ENCODE measurements at places on chromosomes 5 and 9. TPM values are rescaled to one million over a fixed set of nuclear protein-coding genes. Genes with fewer than 3 reads are reported as not detected.

GRCh38 chr5:87393331-87393730, 19.4 kb downstream of the CCNH start:
- peaks cover 54% of the 10 kb centered on the region for H3K36me3 ChIP-seq
- H3K4me3 ChIP-seq: peak overlapping the region; percentile 19
- H3K27me3 ChIP-seq: no peaks in the 10 kb centered on the region

Gene CAMK4
- 1.2 TPM for total RNA-seq

GRCh38 chr5:146426853-146427618, 20.1 kb upstream of the TCERG1 start:
- peaks cover 2% of the 10 kb centered on the region for H3K4me1 ChIP-seq
- H3K27me3 ChIP-seq: peaks cover 35% of the 10 kb centered on the region
- no peak overlapping the region for H3K27ac ChIP-seq
- no peak for DNase-seq
- no peak overlapping the region for H3K4me3 ChIP-seq
- H3K36me3 ChIP-seq: no peaks in the 10 kb centered on the region

GRCh38 chr9:110284211-110284844, 28.0 kb upstream of the TXN start:
- no peak for DNase-seq
- H3K36me3 ChIP-seq: no peaks in the 10 kb centered on the region
- H3K27ac ChIP-seq: no peak overlapping the region
- H3K4me1 ChIP-seq: no peaks in the 10 kb centered on the region
- no peak overlapping the region for H3K4me3 ChIP-seq

Gene SPARC
- total RNA-seq: 9,466 TPM

Gene GRM6
- not detected for total RNA-seq

Gene NFIB
- 39.9 TPM for total RNA-seq

DNA sequence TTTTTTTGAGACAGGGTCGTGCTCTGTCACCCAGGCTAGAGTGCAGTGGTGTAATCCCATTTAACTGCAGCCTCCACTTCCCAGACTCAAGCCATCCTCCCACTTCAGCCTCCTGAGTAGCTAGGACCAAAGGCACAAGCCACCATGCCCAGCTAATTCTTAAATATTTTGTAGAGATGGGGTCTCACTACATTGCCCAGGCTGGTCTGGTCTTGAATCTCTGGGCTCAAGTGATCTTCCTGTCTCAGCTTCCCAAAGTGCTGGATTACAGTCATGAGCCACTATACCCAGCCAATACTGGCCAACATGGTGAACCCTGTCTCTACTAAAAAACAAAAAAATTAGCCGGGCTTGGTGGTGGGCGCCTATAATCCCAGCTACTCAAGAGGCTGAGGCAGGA, 6.8 kb downstream of the DCAF12 start:
- no peak overlapping the region for H3K4me3 ChIP-seq
- peaks cover 17% of the 10 kb centered on the region for H3K4me1 ChIP-seq
- DNase-seq: no peak
- no peaks in the 10 kb centered on the region for H3K27me3 ChIP-seq
- H3K27ac ChIP-seq: no peak overlapping the region
- H3K36me3 ChIP-seq: peaks cover 41% of the 10 kb centered on the region

DNA sequence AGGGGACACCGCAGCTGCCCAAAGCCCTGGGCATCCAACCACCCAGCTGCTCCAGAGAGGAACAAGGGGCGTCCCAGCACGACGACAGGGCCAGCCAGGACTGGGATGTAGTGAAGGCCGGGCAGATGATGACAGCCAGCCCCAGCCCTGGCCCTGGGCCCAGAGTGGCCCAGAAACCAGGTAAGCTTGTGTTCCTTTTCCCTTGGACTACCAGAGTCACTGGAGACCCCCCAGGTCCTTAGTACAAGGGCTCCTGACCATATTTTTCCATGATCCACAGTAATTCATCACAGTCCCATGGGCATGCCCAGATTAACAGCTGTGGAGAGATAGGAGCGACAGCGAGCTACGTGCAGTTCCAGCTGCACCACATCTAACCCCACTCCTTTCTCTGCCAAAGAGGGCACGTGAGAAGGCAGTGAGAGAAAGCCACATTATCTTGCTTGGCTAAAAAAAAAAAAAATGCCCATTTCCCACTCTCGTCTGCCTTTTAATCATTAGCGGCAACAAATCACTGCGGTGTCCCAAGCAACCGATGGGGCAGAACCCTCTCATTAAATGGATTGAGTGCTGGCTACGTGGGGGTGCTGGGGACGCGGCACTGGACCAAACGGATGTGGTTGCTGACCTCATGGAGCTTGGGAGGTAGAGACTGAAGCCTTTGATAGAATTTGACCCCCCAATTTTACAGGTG, 21.7 kb upstream of the SYNPO start:
- peaks cover 2% of the 10 kb centered on the region for H3K36me3 ChIP-seq
- H3K4me3 ChIP-seq: no peak overlapping the region
- no peak for DNase-seq
- no peak overlapping the region for H3K27ac ChIP-seq
- peaks cover 44% of the 10 kb centered on the region for H3K4me1 ChIP-seq

Gene RETREG1
- total RNA-seq: 0.91 TPM

GRCh38 chr5:177546258-177546741, 8.1 kb downstream of the FAM193B start:
- H3K36me3 ChIP-seq: peaks cover 7% of the 10 kb centered on the region
- H3K27me3 ChIP-seq: no peaks in the 10 kb centered on the region
- DNase-seq: no peak
- H3K27ac ChIP-seq: peak overlapping the region; percentile 98
- H3K4me3 ChIP-seq: peak overlapping the region; percentile 58

Gene TAF1L
- total RNA-seq: not detected

DNA sequence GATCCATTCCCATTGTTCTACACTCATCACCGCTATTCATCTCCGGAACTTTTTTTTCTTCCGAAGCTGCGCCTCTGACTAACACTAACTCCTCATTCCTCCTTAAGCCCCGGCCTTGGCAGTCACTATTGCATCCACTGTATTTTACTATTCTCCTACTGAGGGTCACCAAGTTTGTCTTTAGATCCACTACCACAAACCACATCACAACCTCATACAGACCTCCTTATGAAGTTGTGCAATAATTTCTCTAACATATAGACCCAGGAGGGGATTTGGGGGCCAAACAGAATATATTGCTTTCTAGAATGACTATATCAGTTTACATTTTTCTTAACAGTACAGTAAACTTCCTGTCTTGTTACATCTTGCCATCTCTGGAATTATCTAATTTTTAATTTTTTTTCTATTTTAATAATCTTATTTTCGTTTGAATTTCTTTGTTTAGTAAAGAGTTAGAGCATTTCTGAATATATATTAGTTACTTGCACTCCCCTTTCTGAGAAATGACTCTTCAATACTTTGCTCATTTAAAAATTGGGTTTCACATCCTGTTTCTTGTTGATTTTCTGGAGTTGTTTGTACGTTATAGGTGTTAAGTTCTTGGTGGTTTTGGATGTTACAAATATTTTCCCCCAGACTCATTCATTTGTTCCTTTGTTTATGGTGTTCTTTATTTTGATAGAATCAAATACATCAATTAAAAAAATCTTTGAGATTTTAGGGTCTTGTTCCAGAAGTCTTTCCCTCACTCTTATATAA, 37.1 kb downstream of the DMRT2 start:
- H3K4me1 ChIP-seq: peaks cover 2% of the 10 kb centered on the region
- no peak overlapping the region for H3K4me3 ChIP-seq
- H3K36me3 ChIP-seq: no peaks in the 10 kb centered on the region

DNA sequence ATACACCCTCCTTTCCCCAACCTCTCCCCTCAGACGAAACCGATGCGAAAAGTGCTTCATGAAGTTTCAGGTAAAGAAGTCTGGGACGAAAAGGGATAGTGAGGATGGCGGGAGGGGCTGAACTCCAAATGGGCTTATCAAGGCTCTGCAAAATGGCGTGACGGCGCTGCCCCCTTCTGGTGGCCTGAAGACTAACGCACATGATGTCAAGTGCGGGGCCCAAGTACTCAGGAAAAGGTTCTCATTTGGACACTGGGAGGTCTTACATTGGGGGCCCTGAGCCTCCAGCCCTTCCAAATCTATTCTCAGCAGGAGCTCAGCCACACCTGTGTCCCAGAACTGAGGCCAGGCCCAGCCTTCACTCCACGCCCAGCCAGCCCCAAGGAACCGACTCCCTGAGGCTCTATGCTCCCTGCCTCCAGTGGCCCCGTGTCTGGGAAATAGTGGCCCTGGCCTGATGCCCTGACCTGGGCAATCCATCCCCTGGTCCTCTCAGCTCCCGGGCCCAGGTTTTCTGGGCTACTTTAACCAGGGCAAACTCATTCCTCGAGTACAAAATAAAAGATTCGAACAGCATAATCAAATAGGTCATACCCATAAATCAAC, 119.9 kb downstream of the KCNIP1 start:
- DNase-seq: no peak
- H3K27me3 ChIP-seq: no peaks in the 10 kb centered on the region
- H3K36me3 ChIP-seq: no peaks in the 10 kb centered on the region
- no peaks in the 10 kb centered on the region for H3K4me1 ChIP-seq

GRCh38 chr5:128252196-128252595, 168.6 kb downstream of the SLC12A2 start:
- no peak for DNase-seq
- H3K4me3 ChIP-seq: no peak overlapping the region
- H3K36me3 ChIP-seq: peaks cover 23% of the 10 kb centered on the region
- H3K27ac ChIP-seq: no peak overlapping the region
- H3K4me1 ChIP-seq: peaks cover 25% of the 10 kb centered on the region
- H3K27me3 ChIP-seq: no peaks in the 10 kb centered on the region

Gene SPACA9
- 6.7 TPM for total RNA-seq

DNA sequence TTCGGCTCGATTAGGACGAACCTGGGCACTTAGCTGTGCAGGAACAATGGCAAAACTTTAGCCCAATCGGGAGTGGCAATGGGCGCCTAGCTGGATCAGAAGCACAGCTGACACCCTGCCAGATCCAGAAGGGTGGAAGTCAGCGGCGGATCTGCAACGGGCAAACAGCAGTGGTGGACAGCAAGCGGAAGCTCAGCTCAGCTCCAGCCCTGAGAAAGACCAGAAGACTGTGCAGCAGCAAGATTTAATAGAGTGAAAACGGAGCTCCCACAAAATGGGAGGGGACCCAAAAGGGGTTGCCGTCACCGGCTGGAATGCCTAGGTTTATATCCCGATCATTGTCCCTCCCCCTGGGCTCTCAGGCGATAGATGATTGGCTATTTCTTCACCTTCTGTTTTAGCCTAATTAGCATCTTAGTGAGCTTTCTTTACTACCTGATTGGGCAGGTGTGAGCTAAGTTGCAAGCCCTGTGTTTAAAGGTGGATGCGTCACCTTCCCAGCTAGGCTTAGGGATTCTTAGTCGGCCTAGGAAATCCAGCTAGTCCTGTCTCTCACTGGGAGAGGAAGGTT, 1237.9 kb downstream of the CDH12 start:
- no peak overlapping the region for H3K4me3 ChIP-seq
- H3K36me3 ChIP-seq: no peaks in the 10 kb centered on the region
- H3K27me3 ChIP-seq: peaks cover 4% of the 10 kb centered on the region

Gene BAAT
- total RNA-seq: 0.13 TPM

DNA sequence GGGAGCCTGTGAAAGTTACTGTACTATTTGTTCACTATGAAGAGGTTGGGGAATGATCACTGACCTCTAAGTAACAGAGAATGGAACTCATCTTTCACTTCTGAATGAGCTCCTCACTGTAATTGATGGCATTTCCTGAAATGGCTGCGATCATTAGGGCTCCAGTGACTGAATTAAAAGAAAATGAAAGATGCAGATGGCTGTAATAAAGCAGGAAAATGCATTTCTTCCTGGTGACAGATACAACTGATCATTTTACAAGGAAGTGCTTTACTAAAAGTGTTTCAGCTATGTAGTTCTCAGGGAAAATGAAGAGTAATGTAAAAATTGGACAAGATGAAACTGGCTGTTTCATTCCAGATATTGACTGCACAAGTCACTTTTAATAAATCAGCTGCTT, 1200.6 kb upstream of the NUDT12 start:
- DNase-seq: no peak
- no peaks in the 10 kb centered on the region for H3K36me3 ChIP-seq
- H3K4me1 ChIP-seq: peaks cover 3% of the 10 kb centered on the region
- no peaks in the 10 kb centered on the region for H3K27me3 ChIP-seq

Gene PCDHA5
- total RNA-seq: 1.0 TPM

Gene C9orf40
- total RNA-seq: 5.9 TPM

DNA sequence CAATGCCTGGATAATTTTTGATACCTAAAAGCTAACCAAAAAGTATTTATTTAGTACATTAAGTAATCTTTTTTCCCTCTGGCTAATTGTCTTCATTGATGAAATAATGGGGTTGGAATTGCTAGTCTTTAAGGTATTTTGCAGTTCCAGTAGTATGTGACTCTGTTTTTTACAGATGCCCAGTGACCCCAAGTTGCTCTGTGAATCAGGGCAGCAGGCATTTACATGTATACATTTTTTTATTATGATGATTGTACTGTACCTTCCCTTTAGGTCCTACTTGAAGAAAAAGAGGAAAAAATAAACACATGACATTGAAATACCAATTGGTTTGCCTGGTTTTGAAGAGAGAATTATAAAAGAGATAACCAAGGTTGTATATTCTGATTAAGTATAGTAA, 385.5 kb downstream of the ADGRV1 start:
- no peak for DNase-seq
- H3K4me1 ChIP-seq: peaks cover 4% of the 10 kb centered on the region
- H3K27me3 ChIP-seq: peaks cover 1% of the 10 kb centered on the region
- H3K27ac ChIP-seq: no peak overlapping the region
- H3K36me3 ChIP-seq: no peaks in the 10 kb centered on the region
